Caki2 (cell line): ENCODE measurements at places on chromosomes 7 and 10. TPM values are rescaled to one million over a fixed set of nuclear protein-coding genes. Genes with fewer than 3 reads are reported as not detected.
A peak's percentile ranks its signal among the peaks of the same experiment; 100 is the strongest.

DNA sequence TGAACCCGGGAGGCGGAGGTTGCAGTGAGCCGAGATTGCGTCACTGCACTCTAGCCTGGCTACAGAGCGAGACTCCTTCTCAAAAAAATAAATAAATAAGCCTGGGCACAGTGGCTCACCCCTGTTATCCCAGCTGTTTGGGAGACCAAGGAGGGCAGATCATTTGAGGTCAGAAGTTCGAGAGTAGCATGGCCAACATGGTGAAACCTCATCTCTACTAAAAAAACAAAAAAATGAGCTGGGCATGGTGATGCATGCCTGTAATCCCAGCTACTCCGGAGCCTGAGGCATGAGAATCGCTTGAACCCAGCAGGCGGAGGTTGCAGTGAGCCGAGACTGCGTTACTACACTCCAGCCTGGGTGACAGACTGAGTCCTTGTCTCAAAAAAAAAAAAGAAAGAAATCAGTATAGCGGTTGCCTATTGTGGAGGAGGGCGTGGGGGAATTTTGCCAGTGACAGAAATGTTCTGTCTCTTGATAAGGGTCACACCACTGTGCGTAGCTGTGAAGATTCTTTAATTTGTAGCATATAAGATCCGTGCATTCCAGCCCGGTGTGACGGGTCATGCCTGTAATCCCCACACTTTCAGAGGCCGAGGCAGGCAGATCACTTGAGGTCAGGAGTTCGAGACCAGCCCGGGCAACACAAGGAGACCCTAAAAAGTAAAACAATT is 17.9 kb upstream of the EIF3B start:
- no peak for DNase-seq

DNA sequence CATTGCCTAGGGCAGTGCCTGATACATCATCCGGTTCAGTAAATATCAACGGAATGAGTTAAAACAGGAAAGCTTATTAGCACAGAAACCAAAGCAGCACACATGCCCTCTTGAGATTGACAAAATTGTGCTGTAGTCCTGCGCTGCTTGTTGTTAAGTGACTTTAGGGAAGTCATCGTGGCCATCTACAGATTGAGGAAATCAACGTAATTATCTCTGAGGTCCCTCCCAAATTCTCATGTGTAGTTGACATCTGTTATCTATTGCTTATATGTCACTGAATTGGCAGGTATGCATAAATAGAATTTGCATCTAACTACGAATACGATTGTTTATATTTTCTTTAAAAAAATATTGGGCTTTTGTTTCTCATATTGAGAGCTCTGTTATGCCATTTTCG is 3.5 kb upstream of the GNB2 start:
- no peak for DNase-seq

- DNase-seq, result no peak
Observed at GRCh38 chr7:141360416-141360760, 190.8 kb upstream of the AGK start.

GRCh38 chr10:25707572-25707971 is 226.5 kb upstream of the MYO3A start:
- DNase-seq, result no peak

DNA sequence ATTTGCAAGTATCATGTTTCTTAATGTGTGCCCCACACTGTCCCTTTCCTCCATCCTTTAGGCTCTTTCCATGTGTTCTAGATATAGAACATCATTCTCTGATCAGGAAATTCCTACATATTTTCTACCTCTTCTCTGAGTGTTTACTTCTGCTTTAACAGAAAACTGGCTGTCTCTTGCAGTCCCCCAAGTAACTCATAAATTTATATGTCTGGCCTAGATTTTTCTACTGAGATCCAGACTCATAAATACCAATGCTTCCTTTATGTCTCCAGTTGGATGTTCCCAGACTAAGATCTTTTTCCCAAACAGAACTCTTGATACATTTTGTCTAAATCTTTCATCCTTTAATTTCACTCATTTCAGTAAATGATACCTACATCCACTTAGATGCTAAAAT is 181.8 kb downstream of the CDK14 start:
- no peak for DNase-seq

BNIP3 gene
- 564 and 575 TPM in 2 replicates for total RNA-seq

DNA sequence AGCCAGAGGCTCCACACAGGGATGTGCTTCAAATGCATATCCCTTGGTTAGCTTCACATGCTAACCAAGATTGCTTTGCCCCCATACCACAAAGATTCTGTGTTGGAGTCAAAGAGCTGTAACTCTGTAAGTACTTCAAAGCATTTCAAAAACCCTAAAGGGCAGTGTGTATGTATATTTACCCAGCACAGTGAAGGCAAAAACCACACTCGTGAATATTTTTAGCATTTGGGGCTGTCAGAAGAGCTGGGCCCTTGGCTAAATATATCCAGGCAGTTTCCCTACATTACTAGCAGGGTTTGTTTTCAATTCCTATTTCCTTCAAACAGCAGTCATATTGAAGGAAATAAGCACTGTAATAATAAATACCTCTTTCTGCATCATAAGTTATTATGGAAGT is 84.2 kb upstream of the STEAP1B start:
- DNase-seq, result no peak

NCF1 gene
- not detected in 2 replicates for total RNA-seq

AOAH gene
- total RNA-seq, result 4.8 TPM in 1 of 2 replicates, not detected in the other

GRCh38 chr10:37434091-37434490 is 308.7 kb downstream of the ANKRD30A start:
- no peak for DNase-seq

DNA sequence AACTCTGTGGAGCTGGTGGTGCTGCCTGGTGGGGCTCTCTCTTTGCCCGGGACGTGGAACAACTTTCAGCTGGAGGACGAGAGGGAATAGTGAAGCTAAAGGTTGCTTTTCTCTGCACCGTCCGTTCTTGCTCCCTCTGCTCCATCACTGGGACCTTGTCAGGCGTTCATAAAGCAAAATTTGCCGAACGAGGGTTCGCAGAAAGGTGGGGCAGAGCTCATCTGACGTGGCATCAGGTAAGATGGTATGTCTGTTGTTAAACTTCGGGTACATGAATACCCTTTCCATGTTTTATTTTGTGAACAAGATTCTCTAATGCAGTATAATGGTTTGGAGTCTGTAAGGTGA is 416 bp downstream of the BBS9 start:
- DNase-seq, result no peak

- no peak for DNase-seq
Observed at GRCh38 chr10:17263580-17263979, 35.5 kb downstream of the VIM start.

- DNase-seq, result no peak
Observed at GRCh38 chr7:144439717-144440205, 36.3 kb upstream of the NOBOX start.

DNA sequence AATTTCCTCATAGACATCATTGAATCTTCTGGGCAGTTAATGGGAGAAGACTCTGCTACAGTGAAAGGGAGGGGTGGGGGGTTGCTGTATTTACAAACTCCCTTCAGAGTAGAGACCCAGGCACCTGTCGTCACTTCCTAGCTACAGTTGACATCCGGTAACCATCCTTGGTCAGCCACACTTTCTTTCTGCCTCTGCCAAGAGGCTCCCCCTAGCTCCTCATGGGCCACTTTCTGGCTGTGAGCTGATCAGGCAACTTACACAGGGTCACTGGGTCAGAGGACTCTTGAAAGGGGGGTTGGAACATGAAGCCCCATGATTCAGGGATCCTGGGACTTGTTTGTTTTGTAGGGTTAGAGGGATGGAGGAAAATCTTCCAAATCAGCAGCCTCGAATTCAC is 1.2 kb downstream of the TECPR1 start:
- DNase-seq, result no peak

DNA sequence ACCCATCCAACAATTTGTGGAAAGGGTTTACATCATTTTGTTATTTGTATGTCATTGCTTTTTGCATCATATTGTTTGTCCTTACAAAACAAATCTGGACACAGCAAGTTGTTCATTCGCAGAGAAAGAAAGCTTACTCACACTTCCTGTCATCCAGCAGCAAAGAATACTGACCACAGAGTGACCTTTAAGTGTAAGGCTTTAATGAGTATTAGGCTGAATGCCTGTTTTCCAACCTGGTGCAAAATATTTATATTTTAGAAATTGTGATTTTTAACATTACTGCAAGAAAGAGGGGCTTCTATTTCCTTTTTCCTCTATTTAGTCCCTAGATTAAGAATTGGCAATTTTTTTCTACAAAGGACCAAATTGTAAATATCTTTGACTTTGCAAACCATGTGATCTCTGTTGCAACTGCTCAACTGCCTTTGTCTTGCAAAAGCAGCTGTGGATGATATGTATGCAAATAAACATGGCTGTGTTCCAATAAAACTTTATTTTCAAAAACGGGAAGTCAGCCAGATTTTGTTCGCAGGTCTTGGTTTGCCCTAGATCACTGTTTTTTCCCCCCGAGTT is 27.8 kb upstream of the ITGB1 start:
- DNase-seq, result peak; percentile 80

DNA sequence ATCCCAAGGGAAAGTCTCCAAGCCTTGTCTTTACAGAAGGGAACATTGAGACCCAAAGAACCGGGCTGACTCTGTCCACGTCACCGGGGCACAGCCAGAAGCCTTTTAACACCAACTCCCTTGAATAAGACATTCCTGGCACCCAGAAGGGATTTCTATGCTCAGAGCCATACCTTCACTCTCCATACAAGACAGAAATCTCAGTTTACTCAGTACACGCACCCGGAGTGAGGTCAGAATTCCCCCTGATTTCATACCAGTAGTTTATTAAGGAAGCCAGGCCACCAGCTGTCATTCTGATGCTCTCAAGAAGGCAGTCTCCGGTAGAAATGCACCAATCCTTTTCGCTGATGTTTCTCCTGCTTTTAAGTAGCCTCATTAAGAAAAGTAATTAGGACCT is 134.2 kb upstream of the KCNMA1 start:
- DNase-seq, result no peak

DNA sequence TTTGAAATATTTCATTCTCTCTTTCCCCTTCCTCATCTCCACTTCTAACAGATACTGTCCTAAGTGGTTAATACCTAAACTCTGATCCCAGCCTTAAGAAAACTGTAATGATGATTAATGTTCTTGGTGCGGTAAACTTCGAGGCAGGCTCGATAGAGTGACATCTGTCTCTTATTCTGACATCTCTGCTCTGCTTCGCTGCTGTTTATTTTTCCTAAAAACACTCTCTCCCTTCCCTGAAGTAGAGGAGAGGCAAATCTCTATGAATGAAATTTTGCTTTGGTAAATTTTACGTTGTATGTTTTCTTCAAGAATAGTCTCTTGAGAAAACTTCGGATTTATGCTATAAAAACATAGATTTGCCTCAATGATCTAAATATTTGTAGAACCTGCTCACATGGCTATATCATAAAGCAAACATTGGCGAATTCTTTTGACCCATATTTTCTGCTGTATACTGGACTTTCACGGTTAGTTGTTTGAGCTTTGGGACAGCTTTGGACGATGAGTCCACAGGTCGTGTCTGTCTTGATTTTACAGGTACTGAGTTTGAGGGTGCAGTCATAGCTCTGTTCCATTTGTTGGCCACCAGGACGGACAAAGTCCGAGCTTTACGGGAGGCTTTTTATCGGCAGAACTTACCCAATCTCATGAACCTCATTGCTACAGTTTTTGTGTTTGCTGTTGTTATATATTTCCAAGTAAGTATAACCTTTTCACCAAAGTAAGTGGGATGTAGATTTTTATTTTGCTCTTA is 27.1 kb downstream of the SEC61A2 start:
- no peak for DNase-seq

- DNase-seq, result no peak
Observed at GRCh38 chr10:114698271-114699061, 40.4 kb upstream of the ABLIM1 start.

DNA sequence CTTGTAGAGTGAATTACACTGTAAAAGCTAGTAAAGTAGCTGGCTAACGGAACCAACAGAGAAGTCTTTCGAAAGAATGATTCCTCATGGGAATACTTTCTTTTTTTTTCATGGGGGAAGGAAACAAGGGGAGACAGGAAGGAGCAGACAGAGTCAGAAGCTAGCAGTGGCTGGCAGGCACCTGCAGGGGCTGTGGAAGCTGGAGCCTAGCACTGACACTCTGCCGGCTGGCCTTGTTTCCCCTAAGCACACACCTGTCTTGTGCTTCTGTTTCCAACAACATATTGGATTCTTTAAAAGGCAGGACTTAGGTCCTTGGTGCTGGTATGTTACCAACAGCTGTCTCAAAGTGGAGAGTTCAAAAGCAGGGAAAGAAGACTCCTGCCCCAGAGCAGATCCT is 24.7 kb downstream of the NOD1 start:
- DNase-seq, result no peak

NUDT1 gene
- 64.7 and 89.7 TPM in 2 replicates for total RNA-seq

DNA sequence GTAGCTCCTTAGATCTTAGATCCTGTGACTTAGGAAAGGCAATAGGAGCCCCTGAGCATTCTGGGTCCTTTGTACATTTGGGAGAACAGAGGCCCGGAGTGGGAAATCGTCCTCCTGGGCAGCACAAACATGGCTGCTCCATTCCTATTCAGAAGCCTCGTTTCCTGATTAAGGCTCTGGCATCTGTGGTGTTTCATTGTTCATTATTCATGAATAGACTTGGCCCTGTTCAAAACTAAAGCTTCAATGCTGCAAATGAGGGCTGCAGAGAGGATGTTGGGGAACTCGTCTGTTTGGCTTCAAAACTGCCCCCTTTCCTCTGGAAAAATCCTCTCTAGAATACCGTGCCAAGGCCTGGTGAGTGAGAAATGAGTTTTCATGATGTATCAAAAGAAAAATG is 3.4 kb upstream of the HTRA1 start:
- DNase-seq, result no peak

ADCK2 gene
- 49.0 and 52.8 TPM in 2 replicates for total RNA-seq

TMEM140 gene
- total RNA-seq, result 0.81 and 0.98 TPM in 2 replicates

DNA sequence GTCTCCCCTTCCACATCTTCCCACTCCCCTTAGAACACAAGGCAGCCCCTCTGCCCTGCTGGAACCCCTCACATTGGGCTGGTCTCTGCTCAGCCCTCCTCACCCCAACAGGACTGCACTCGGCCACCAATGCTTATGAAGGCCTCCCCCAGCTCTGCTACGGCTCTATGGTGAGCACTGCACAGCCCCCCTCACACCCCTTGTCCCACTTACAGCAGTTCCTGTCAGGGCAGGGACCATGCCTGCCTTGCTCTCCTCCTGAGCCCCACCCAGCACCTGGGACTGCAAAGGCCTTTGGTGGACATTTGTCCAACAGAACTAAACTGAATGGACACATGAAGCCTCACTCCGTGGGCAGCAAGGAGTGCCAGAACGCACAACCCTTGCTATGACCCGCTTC is 171.9 kb downstream of the GRID1 start:
- no peak for DNase-seq

GHRHR gene
- total RNA-seq, result not detected in 2 replicates

GALNT17 gene
- not detected in 2 replicates for total RNA-seq

GRCh38 chr10:10911471-10911921 is 106.2 kb upstream of the CELF2 start:
- peak; percentile 79 for DNase-seq

STOX1 gene
- 0.68 TPM in 1 of 2 replicates, not detected in the other for total RNA-seq

- DNase-seq, result no peak
Observed at GRCh38 chr10:98363220-98363619, 51.8 kb downstream of the PYROXD2 start.
